ENCODE measurements at places on chromosomes 12 and 14. TPM values are rescaled to one million over a fixed set of nuclear protein-coding genes. Genes with fewer than 3 reads are reported as not detected.

DNA sequence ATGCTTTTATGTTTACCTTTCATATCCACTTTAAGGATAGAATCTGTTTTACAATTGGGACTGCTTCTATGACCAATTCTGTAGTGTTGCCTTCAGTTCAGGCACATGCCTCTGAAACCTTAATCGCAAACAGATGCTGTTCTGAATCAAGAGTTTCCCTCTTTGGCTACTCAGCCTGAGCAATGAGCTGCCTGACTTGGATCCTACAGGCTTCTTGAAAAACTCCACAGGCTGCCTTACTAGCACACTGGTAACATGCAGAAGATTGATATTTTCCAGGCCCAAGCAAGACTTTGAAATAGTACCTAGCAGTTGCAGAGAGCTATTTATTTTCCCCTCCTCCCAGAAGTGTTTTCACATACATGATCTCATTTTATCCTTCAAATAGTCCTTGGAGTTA lies 34.8 kb upstream of the PMCH start:
- ATAC-seq: no peak

DNA sequence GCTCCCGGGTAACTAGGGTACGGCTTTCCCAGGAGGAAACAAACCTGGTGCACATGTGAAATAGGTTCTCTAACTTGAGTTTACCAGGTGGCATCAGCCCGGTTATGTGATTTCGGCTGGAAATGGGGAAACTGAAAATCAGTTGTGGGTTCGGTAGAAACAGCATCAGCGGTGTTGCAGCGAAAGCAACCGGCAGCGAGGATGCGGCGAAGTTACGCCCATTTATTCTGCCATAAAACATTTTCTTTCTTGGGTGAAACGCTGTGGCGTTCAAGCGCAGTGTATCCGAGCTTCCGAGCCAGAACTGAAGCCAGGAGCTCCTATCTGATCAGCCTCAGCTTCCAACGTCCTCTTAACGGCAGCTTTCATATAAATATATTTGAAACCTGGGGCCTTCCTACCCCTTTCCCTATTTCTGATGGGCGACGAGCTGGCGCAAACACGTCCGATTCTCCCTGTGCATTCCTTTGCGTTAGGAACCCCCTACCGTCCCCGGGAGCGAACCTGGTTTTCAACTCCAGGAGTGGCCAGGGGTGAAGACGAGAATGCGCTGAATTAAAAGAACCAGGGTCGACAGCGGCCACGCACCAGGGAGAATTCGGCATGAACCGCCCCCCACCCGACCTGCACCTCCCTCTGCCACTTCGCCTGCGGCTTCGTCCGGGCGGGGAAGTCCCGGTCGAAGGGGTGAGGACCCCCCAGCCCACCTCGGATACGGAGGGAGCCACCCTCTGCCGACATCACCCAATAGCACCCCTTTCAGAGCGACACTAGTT lies 1.6 kb downstream of the DPF3 start:
- no peak for ATAC-seq

DNA sequence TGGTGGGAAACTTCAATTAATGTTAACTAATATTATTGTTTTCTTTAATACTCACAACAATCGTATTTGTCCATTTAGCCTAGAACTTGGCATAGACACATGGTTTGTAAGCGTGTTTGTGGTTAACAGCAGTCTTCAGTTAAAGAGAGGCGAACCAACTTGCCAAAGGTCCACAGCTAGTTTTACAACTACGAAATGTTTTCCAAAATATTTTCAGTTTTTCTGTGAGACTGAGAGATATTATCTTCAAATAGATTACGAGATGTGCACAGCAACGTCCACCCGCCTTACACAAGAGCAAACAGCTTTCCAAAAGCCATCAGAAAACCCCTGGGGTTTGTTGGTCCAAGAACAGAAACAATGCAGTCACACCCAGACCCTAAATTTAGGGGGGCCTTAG lies 58.6 kb upstream of the RASSF3 start:
- ATAC-seq: no peak

GRCh38 chr14:102220031-102220430 lies 80.3 kb downstream of the WDR20 start:
- ATAC-seq: peak; percentile 35

DNA sequence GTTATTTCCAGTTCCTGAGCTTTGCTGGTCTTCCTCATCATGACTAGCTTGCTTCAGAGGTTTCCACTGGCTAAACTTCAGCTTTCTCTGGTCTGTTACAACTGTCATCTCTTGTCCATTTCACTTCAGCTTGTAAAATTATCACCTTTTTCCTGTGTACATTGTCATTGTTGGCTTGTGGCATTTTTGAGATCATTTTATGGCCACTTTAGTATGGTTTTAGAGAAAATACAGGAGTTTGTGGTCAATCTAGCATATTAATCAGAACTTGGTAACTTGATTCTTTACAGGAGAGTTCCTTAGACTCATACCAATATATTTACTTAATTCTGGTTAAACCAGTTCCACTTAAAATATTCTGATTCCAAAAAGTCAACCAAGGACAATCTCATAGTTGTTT lies 235.9 kb upstream of the KITLG start:
- ATAC-seq: peak; percentile 37

DNA sequence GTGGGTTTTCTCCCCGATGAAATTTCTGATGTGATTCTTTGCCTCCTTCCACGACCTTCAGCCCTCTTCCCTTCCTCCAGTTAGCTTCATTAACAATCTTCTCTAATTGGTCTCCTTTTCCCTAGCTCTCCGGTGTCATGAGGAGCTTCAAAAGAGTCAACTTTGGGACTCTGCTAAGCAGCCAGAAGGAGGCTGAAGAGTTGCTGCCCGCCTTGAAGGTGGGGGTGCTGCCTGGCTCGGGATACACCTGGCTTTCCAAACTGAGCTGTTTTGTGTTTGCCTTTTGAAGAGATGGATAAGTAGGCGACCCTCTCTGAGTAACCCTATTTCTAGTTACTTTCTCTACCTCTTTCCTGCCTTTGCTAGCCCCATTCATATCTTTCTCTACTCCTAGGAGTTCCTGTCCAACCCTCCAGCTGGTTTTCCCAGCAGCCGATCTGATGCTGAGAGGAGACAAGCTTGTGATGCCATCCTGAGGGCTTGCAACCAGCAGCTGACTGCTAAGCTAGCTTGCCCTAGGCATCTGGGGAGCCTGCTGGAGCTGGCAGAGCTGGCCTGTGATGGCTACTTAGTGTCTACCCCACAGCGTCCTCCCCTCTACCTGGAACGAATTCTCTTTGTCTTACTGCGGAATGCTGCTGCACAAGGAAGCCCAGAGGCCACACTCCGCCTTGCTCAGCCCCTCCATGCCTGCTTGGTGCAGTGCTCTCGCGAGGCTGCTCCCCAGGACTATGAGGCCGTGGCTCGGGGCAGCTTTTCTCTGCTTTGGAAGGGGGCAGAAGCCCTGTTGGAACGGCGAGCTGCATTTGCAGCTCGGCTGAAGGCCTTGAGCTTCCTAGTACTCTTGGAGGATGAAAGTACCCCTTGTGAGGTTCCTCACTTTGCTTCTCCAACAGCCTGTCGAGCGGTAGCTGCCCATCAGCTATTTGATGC lies 797 bp downstream of the ESPL1 start:
- peak; percentile 8 for ATAC-seq

DNA sequence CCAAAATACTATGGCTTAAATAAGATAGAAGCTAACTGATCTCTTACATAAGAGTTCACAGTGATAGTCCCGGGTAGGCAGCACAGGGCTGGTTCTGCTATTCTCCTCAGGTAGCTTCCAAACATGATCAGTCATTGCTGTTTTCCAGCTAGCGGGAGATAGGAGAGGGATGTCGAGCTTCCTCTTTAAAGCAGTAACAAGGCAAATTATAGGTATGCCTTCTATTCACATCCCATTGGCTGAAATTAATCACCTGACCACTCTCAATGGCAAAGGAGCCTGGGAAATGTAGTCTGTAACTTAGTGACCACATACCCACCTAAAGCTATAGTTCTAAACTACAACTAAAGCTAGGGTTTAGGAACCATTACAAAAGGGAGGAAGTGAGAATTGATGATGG lies 34.5 kb upstream of the VRK1 start:
- ATAC-seq: peak; percentile 74

- no peak for ATAC-seq
These were observed at the start of gene STAB2 for GRCh38 chr12:103586791-103587370. Gene STAB2, plus strand, starts transcription at chr12:103587273. Its CDS starts 204 bp downstream, at chr12:103587477.

- ATAC-seq: no peak
These were observed 5.3 kb downstream of the OR4N5 start for GRCh38 chr14:20143911-20144310.

DNA sequence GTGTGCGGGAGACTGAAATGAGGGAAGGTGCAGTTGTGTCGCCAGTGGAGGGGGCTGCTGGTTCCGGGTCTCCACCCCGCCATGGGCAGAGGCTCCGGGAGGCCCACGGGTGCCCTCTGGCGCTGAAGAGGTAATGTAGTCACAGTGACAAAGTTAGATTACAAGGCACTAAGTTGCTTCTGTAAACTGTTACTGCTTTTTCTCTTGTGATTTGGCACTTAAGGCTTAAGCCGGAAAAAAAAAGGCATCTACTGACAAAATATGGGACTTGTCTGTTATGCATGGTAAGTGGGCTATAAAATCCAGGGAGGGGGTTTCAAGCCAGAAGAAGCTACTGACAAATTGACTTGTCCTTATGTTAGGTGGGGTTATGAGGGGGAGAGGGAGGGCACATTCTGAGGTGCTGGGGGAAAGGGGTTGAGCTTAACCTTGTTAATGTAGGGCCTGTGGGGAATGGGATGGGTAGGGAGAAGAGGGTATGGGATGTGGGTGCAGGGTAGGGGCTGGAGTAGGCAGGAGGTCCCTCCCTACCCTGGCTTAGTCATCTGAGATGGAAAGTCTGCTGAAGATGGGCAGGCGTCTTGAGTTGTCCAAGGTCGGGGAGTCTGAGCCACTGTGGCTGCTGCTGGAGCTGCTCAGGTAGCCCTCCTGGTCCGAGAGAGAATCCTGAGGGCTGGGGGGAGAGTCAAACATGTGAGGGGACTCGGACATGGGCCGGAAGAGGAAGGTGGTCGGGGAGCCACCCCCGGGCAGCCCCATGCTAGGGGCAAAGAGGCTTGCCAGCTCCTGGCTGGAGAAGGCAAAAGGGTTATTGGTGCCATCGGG lies 3.7 kb downstream of the ZFP36L1 start:
- peak; percentile 2 for ATAC-seq

DNA sequence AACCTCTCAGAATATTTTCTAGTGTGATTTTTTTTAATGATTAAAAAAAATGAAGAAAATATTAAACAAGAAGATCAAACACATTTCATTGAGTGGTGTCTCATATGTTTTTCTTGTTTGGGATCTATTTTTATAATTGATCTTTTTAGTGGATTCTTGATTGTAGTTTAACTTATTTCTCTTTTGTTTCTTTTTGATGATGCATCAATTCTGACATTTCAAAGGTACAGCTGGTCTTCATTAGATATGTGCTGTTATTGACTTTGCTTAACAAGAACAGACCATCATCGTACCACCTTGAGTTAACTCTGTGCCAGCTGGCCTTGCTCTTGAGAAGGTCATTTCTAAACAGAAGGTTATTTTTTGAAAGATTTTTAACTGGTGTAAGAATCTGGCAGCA lies 45.8 kb upstream of the FGD4 start:
- no peak for ATAC-seq

DNA sequence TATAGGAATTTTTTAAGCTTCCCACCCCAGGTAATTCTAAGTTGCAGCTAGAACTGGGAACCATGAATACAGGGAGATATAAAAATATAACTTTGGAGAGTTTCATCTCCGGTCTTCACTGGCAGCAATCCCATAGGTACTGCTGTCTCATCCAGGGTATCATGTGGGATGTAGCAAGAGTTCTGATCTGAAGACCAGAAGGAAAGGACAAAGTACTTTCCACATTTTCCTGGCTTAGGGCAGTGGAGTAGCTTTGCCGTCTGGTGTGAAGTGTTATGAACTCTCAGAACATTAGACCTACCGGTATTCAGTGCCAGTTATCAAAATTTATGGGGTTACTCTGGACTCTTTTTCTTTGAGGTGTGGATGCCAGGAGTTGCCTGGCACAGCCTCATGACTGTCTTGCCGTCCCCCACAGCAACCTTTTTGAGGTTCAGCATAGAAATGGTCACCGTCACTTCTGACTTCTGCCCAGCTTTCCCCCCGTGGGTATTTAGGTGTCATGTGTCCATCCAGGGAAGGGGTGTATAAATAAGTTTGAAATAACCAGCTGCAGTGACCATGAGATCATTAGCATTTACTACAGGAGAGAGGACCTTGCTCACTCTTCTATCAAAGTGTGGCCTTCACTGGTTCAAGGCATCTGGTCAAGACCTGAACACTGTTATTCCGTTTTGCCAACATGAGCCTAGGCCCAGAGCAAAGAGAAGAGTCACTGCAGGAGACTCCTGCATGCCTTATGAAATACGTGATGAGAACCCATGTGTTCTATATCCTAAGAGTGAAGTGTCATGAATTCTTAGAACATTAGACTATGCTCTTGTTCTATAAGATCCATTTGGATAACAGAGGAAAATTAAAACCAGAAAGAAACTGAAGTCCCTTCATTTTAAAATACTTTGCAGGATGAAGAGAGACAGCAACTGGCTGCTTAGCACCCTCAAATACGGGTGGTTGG lies 22.2 kb downstream of the TMEM233 start:
- no peak for ATAC-seq

GRCh38 chr12:5808981-5809380 lies 136.1 kb downstream of the ANO2 start:
- ATAC-seq: no peak

GRCh38 chr14:23057757-23058653 lies 685 bp upstream of the CDH24 start:
- peak; percentile 76 for ATAC-seq

- ATAC-seq: peak; percentile 79
These were observed 1158.4 kb upstream of the TMEM132C start for GRCh38 chr12:127108360-127109215.

GRCh38 chr14:29584992-29585391 lies 342.7 kb downstream of the PRKD1 start:
- ATAC-seq: no peak

GRCh38 chr14:84991021-84991420 lies 538.9 kb upstream of the FLRT2 start:
- no peak for ATAC-seq

The SLCO1B1 gene
- total RNA-seq: 0.08 TPM

The RILPL2 gene
- 1.5 TPM for total RNA-seq

The NPFF gene
- total RNA-seq: not detected

The LRP6 gene
- total RNA-seq: 12.9 TPM

The TMPRSS12 gene
- not detected for total RNA-seq

The CCER1 gene
- total RNA-seq: not detected

The PPM1H gene
- total RNA-seq: 0.56 TPM

The ZC2HC1C gene
- total RNA-seq: 1.1 TPM

The RNASE7 gene
- 2.7 TPM for total RNA-seq
